ENCODE measurements at places on chromosomes 2 and 18.

- no peak for DNase-seq
These were observed 830.8 kb upstream of the SLC39A10 start for GRCh38 chr2:194826241-194826640.

GRCh38 chr2:178404368-178404767 lies 46.6 kb downstream of the PRKRA start:
- no peak for DNase-seq

GRCh38 chr2:12396699-12397098 lies 320.0 kb upstream of the TRIB2 start:
- DNase-seq: no peak

DNA sequence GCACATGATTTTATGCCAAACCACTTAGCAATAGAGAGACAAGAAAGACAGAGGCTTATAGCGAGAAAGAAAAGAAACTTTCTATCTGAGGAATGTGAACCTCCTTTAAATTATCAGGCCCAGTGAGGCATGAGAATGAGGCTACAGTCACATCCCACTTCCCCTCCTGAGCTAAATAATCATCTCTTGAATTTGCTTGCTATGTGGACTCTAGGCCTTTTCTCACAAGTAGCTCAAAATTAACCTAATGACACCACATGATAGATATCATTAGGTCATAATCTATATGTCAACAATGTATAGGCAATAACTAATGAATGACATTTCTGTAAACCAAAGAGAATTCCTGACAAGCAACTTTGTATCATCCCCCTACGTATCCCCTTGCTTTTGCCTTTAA lies 301.5 kb upstream of the MGAT5 start:
- DNase-seq: no peak

GRCh38 chr2:85846411-85846810 lies 42.4 kb downstream of the ST3GAL5 start:
- DNase-seq: no peak

DNA sequence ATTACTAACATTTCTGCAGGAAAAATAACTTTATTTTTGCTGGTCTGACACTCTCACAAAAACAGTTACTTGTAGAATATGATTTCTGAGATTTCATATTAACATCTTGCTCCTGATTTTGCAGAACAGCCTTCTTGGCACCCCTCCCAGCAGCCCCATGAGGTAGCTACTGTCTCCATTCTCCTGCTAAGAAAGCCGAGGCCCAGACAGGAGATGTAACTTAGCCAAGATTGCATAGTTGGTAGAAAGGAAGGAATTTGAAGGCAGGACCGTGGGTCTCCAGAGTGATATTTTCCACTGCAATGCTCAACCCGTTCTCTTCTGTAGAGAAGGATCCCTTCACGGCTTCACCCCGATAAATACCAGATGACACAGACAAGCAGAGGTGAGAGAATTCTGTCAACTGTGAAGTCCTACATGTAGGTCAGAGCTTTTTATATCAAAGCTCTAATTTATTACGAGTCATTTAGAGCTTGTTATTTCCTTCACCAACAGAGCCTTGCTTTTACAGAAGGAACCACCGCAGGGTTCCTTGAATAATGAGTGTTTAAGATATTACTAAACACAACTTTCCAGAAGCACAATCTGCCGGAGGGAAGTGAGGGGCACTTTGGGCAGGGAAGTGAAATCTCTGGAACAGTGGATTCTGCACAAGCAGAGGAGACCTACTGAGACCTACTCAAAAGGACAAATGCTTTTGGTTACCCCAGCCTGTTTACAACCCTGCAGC lies 48.0 kb upstream of the MYCN start:
- DNase-seq: no peak

DNA sequence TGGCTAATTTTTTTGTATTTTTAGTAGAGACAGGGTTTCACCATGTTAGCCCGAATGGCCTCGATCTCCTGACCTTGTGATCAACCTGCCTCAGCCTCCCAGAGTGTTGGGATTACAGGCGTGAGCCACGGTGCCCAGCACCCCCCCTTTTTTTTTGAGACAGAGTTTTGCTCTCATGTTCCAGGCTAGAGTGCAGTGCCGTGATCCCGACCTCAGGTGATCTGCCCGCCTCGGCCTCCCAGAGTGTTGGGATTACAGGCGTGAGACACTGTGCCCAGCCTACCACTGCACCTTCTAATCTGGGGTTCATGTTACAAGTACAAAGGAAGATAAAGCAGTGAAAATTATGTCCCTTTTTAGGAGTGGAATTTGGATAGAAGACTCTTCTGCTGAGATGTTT lies 41.5 kb upstream of the CABLES1 start:
- DNase-seq: no peak

All from NCI-H2081 (cell line).